ENCODE measurements at places on chromosomes 4 and X. TPM values are rescaled to one million over a fixed set of nuclear protein-coding genes. Genes with fewer than 3 reads are reported as not detected.

The SMS gene
- 38.1 TPM for total RNA-seq

The PPBP gene
- not detected for total RNA-seq

The CCDC158 gene
- not detected for total RNA-seq

The MTMR8 gene
- total RNA-seq = 2.6 TPM

The LPAR4 gene
- total RNA-seq = 1.6 TPM

The CRLF2 gene
- 1.0 TPM for total RNA-seq

The FHDC1 gene
- total RNA-seq = 0.96 TPM

The CABS1 gene
- not detected for total RNA-seq

The SHROOM2 gene
- 2.4 TPM for total RNA-seq

The GPR34 gene
- 24.7 TPM for total RNA-seq

The MAGED4B gene
- 1.3 TPM for total RNA-seq

The TMEM35A gene
- 0.36 TPM for total RNA-seq

The ADH7 gene
- total RNA-seq = not detected

The RPL34 gene
- total RNA-seq = 660 TPM

The TRIM61 gene
- 0.94 TPM for total RNA-seq

The DCLK2 gene
- 8.0 TPM for total RNA-seq

The ARSJ gene
- total RNA-seq = 9.7 TPM

The MSX1 gene
- total RNA-seq = 14.9 TPM

The DCAF8L2 gene
- not detected for total RNA-seq

The MAGIX gene
- 3.4 TPM for total RNA-seq

The S100G gene
- not detected for total RNA-seq

The SMR3B gene
- not detected for total RNA-seq

The SLC10A4 gene
- total RNA-seq = 0.19 TPM

The GSPT2 gene
- total RNA-seq = 3.8 TPM

The FGF2 gene
- total RNA-seq = 50.9 TPM

The GRIA3 gene
- total RNA-seq = 0.74 TPM

The ARMCX2 gene
- 19.2 TPM for total RNA-seq

The ZAR1 gene
- not detected for total RNA-seq

The TAF9B gene
- total RNA-seq = 26.3 TPM

The TMPRSS11B gene
- not detected for total RNA-seq

The SHOX gene
- total RNA-seq = not detected

The MAGEC1 gene
- not detected for total RNA-seq

The MTMR1 gene
- 18.1 TPM for total RNA-seq

The TREX2 gene
- total RNA-seq = 1.4 TPM

The SSX2B gene
- total RNA-seq = not detected

The OPRPN gene
- total RNA-seq = not detected

The CXCL9 gene
- total RNA-seq = 5.2 TPM

The ERCC6L gene
- 0.13 TPM for total RNA-seq

The GLRA3 gene
- not detected for total RNA-seq

The PAGE4 gene
- total RNA-seq = not detected

The RAI2 gene
- 22.4 TPM for total RNA-seq

The HTR2C gene
- total RNA-seq = not detected

Data from omental fat pad (tissue), 4 donors.